Caco-2 (cell line): ENCODE measurements at places on chromosomes 13 and 19. TPM values are rescaled to one million over a fixed set of nuclear protein-coding genes. Genes with fewer than 3 reads are reported as not detected.

DNA sequence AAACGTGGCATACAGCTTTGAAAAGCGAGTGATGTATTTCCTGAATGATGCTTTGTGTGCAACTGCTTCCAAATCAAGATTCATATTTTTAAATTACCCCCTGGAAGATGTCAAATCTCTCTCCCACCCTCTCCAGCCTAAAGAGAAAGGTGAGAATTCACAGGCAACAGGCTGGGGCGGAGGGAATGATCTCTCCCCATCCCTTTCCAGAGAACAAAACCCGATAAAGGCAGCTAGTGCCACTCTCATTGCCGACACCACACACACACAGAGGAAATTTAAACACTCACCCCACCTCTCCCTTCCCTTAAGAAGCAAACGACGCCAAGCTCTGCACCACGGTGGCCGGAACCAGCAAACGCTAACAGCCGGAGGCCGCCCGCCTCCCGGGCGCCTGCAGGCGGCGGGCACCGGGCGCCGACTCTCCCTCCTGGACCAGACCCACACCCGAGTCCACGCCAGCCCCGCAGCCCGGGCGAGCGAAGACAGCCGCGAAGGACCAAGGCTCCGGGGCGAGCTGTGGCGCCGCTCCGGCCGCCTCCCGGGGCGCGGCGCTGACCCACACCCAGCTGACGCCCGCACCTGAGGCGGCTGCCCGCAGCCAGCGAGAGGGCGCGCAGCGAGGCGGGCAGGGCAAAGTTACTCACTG is 477 bp downstream of the LNX2 start:
- H3K4me1 ChIP-seq = peaks cover 41% of the 10 kb centered on the region
- 0 out of 2 replicates have a peak, but pooled peaks cover 3% of the 10 kb centered on the region for H3K36me3 ChIP-seq
- no peak for DNase-seq
- H3K4me3 ChIP-seq = peak overlapping the region; percentile 76
- H3K27ac ChIP-seq = peak overlapping the region; percentile 47

DNA sequence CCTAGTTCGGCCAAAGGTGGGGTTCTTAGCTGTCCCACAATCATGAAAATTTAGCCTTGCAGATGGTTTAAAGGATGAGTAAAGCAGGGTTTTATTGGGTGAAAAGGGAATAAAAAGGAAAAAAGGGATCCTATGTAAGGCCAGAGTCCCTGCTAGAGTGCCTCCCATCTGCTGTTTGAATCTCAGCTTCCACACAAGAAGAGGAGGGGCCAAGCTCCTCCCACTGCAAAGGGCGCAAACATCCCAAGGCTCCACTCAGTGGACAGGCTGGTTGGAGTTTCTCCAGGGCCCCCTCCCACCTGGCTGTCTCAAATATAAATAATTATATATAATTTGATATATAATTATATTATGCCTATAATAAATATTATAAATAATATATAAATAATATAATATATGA is 1272.1 kb upstream of the PCDH20 start:
- H3K4me3 ChIP-seq = no peak overlapping the region
- DNase-seq = no peak
- H3K27me3 ChIP-seq = no peaks in the 10 kb centered on the region; the same call in 1 of the 2 replicates
- no peak overlapping the region for H3K27ac ChIP-seq
- H3K36me3 ChIP-seq = no peaks in the 10 kb centered on the region

DNA sequence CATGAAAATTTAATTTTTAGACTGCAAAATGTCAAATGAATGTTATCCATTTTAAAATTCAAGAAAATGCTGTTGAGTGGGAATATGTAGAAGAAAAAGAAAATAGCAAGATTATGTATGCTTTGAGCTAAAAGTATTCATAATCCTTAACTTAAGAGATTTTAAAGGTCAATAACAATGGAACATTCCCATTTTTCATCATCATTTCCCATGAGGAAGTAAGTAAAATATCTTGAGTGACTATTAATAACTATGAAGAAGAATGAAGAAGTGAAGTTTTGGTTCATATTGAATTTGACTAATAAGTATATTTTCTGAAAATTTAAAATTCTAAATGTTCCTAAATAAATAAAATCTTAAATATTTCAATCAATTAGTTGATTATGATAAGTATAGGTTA is 273.4 kb downstream of the DACH1 start:
- no peaks in the 10 kb centered on the region for H3K4me1 ChIP-seq
- H3K36me3 ChIP-seq = no peaks in the 10 kb centered on the region
- H3K4me3 ChIP-seq = no peak overlapping the region

DNA sequence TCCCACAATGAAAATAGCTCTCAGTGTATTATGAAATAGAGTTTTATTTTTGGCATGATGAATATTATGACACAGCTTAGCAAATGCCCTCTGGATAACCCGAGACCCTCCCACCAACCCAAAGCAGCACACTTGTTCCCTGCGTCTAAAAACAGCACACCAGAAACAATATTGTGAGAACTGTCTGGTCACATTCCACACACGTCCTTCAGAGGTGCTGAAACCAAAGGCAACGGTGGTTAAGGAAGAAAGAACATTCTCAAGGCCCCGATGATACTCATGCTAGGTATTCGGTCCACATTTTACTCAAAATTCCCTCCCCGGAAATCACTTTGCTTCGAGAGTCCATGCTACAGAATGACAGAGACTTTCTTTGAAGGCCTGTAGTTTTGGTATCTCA is 156.7 kb downstream of the SLC7A1 start:
- H3K4me3 ChIP-seq = no peak overlapping the region
- H3K36me3 ChIP-seq = no peaks in the 10 kb centered on the region
- no peak for DNase-seq

- H3K27me3 ChIP-seq = no peaks in the 10 kb centered on the region
- no peak for DNase-seq
- no peaks in the 10 kb centered on the region for H3K36me3 ChIP-seq
- H3K4me1 ChIP-seq = no peaks in the 10 kb centered on the region
- no peak overlapping the region for H3K27ac ChIP-seq
Observed at GRCh38 chr19:56838909-56839651, 1.4 kb downstream of the PEG3 start.

DNA sequence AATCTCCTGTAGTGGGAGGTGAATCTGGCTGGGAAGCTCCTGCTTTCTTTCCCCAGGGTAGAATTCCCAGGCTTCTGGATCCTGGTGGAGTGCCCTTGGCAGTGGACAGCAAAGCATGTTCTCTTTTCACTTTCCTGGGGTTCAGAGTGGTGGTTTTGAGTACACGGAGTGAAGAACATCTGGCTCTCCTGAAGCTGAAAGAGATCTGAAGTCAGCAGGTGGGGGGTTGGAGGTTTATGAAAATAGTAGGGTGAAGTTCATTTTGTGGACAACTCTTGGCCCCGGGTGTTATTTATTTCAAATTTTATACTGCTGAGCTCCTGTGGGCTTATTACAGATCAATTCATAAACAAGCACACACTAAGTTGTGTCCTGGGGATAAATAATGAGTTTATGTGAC is 497.3 kb downstream of the KLF5 start:
- H3K27me3 ChIP-seq = no peaks in the 10 kb centered on the region
- H3K27ac ChIP-seq = no peak overlapping the region
- no peak overlapping the region for H3K4me3 ChIP-seq
- no peak for DNase-seq
- H3K4me1 ChIP-seq = no peaks in the 10 kb centered on the region

- no peaks in the 10 kb centered on the region for H3K4me1 ChIP-seq
- no peaks in the 10 kb centered on the region for H3K36me3 ChIP-seq
- no peak overlapping the region for H3K4me3 ChIP-seq
Observed at GRCh38 chr13:39401046-39401705, 201.8 kb downstream of the LHFPL6 start.

DNA sequence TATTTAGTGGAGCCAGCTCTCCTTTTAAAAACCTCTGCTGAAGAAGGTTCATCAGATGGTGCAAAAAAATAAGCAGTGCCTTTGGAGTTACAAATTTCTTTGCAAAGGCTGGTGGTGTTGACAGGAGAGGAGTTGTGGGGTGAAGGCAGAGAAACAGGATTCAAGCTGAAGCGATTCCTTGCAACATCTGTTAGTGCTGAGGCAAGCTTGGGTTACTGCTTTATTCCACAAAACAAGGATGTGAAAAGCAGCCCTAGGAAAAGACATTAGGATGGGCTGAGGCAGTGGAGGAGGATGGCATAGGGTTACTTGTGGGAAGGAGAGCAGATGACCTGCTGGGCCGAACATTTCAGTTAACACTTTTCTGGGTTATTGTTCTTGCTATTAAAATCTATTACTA is 390.7 kb downstream of the DLEU7 start:
- DNase-seq = no peak
- H3K4me1 ChIP-seq = peaks cover 18% of the 10 kb centered on the region
- H3K27ac ChIP-seq = no peak overlapping the region
- no peaks in the 10 kb centered on the region for H3K27me3 ChIP-seq

- no peaks in the 10 kb centered on the region for H3K27me3 ChIP-seq
- H3K27ac ChIP-seq = no peak overlapping the region
- H3K4me1 ChIP-seq = no peaks in the 10 kb centered on the region
- no peak for DNase-seq
Observed at GRCh38 chr13:107035778-107036177, 467.8 kb upstream of the ARGLU1 start.

DNA sequence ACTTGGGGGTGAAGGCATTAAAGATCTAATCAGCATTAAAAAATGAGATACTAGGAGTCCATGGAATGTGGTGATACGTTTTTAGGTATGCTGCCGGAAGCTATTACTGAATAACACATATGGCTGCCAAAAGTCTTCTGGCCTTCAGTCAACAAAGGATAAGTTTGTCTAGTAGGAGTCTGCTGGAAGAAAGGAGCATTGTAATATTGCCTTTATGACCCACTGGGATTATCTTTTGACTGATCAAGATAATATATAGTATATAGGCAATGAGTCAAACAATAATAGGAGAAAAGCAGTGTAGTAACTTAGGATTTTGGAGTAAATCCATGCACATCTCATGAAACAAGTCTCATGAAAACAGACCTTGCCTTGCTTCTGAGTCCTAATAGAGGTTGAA is 295.4 kb downstream of the SLITRK6 start:
- H3K27ac ChIP-seq = no peak overlapping the region
- no peak overlapping the region for H3K4me3 ChIP-seq
- H3K27me3 ChIP-seq = no peaks in the 10 kb centered on the region
- no peak for DNase-seq

DNA sequence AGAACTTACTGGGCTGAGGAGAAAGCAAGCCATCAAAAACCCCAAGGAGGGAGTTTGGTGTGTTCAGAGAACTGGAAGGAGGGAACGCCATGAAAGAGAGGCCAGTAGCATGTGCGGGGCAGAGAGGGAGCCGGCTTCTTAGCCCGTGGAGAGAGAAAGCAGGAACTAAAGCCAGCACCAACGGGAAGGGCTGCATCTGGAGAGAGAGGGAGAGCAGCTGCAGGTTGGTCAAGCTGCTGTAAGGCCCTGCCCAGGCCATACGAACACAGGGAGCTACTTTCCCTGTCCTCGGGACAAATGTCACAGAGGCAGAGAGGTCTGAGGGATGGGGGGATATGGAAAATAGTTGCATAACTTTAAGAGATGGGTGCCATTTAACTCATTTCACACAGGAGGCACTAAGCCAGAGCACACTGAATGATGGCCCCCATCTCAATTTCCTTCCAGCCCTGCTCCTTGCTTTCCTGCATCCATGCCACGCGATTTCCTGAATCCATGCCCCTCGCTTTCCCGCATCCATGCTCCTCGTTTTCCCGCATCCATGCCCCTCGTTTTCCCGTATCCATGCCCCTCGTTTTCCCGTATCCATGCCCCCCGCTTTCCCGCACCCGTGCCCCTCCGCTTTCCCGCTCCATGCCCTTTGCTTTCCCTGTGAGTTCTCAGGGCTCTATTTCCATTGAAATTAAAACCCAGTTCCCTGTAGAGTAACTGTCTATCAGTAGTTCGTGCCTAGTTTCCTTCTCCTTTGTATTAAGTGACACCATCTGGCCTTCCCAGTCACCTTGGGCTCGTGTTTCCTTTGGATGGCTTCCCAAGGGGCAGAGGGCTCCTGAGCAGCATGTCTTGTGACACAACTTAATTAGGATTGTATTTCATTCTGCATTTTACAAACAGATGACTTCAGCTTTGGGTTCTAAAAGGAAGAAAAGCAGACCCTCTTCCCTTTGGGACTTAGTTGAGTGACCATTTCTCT is 31.5 kb upstream of the TPT1 start:
- no peaks in the 10 kb centered on the region for H3K4me1 ChIP-seq
- no peak overlapping the region for H3K4me3 ChIP-seq
- peak overlapping the region; percentile 73 for H3K27ac ChIP-seq
- no peaks in the 10 kb centered on the region for H3K27me3 ChIP-seq

GRCh38 chr19:1941146-1942077 is at the start of gene CSNK1G2:
CSNK1G2 (plus strand) TSS chr19:1941172; CDS start chr19:1969773, 28,601 bp downstream.
- no peaks in the 10 kb centered on the region for H3K36me3 ChIP-seq
- peak within 1 kb of the TSS; percentile 96 for H3K4me3 ChIP-seq

GRCh38 chr19:18594096-18594823 is 5.7 kb downstream of the REX1BD start:
- no peaks in the 10 kb centered on the region for H3K36me3 ChIP-seq
- peaks cover 4% of the 10 kb centered on the region; the same call in 1 of the 2 replicates for H3K4me1 ChIP-seq
- H3K27ac ChIP-seq = peak overlapping the region; percentile 46
- peak overlapping the region; percentile 42 for H3K4me3 ChIP-seq
- H3K27me3 ChIP-seq = no peaks in the 10 kb centered on the region

- H3K36me3 ChIP-seq = no peaks in the 10 kb centered on the region
- no peaks in the 10 kb centered on the region for H3K4me1 ChIP-seq
- no peak for DNase-seq
- H3K27me3 ChIP-seq = no peaks in the 10 kb centered on the region
- H3K27ac ChIP-seq = no peak overlapping the region
- H3K4me3 ChIP-seq = no peak overlapping the region
Observed at GRCh38 chr13:85427416-85427815, 371.8 kb downstream of the SLITRK6 start.

- H3K4me1 ChIP-seq = peaks cover 9% of the 10 kb centered on the region
- no peak overlapping the region for H3K4me3 ChIP-seq
- H3K27ac ChIP-seq = no peak overlapping the region
- H3K36me3 ChIP-seq = no peaks in the 10 kb centered on the region
- no peaks in the 10 kb centered on the region; the same call in 1 of the 2 replicates for H3K27me3 ChIP-seq
Observed at GRCh38 chr19:46629546-46630025, 4.7 kb upstream of the PTGIR start.

- DNase-seq = no peak
- H3K4me1 ChIP-seq = no peaks in the 10 kb centered on the region
- H3K36me3 ChIP-seq = no peaks in the 10 kb centered on the region
- no peaks in the 10 kb centered on the region for H3K27me3 ChIP-seq
- no peak overlapping the region for H3K27ac ChIP-seq
Observed at GRCh38 chr19:58482372-58482771, 6.2 kb downstream of the ZNF446 start.

DNA sequence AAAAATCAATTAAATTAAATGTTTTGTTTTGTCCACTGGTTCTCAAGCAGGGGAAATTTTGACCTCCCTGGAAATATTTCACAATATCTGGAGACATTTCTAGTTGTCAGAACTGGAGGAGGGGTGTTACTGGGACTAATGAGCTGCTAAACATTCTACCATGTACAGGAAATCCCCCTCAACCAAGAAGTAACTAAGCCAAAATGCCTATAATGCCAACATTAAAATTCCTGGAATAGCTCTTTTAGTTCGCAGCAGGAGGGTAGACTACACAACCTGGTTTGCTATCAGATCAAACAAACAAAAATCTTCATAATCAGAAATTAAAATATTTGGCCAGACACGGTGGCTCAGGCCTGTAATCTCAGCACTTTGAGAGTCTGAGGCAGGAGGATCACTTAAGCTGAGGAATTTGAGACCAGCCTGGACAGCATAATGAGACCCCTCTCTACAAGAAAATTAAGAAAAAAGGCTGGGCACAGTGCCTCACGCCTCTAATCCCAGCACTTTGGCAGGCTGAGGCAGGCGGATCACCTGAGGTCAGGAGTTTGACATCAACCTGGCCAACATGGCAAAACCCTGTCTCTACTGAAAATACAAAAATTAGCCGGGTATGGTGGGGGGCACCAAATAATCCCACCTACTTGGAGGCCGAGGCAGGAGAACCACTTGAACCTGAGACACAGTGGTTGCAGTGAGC is 13.7 kb upstream of the SMARCA4 start:
- no peak overlapping the region for H3K4me3 ChIP-seq

Gene ZNF414
- 17.2 and 25.0 TPM in 2 replicates for total RNA-seq

Gene NLRP9
- not detected in 2 replicates for total RNA-seq

Gene PRTN3
- total RNA-seq = 0.29 TPM in 1 of 2 replicates, not detected in the other

Gene RTBDN
- total RNA-seq = not detected in 2 replicates

Gene LGI4
- 0.37 and 0.43 TPM in 2 replicates for total RNA-seq

Gene PTPRH
- 2.3 and 2.7 TPM in 2 replicates for total RNA-seq
